ENCODE measurements at places on chromosomes 6 and 20.

- no peak for DNase-seq
These were observed 393.7 kb upstream of the CITED2 start for GRCh38 chr6:139768196-139768595.

GRCh38 chr20:57760698-57761412, 51.0 kb upstream of the PMEPA1 start:
- DNase-seq: no peak

DNA sequence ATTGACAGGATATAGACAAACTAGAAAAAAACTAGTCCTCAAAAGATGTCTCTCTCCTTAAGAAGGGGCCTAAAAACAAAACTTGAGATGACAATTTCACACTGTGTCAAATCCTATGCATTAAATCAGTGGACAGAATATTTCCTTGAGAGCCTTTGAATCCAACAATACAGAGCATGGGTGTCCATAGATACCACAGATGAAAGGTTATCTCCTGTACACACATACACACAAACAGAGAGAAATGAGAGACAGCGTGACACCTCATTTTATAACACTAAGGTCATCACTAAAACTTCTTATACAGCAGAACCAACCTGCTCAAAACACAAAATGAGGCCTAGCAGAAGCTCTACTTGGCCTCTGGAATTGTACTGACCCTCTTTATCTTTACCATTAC, 55.5 kb downstream of the MAP7 start:
- DNase-seq: no peak

GRCh38 chr20:54195483-54196472, 12.1 kb upstream of the PFDN4 start:
- DNase-seq: no peak

- no peak for DNase-seq
These were observed 5.4 kb downstream of the ZFP57 start for GRCh38 chr6:29675561-29675960.

DNA sequence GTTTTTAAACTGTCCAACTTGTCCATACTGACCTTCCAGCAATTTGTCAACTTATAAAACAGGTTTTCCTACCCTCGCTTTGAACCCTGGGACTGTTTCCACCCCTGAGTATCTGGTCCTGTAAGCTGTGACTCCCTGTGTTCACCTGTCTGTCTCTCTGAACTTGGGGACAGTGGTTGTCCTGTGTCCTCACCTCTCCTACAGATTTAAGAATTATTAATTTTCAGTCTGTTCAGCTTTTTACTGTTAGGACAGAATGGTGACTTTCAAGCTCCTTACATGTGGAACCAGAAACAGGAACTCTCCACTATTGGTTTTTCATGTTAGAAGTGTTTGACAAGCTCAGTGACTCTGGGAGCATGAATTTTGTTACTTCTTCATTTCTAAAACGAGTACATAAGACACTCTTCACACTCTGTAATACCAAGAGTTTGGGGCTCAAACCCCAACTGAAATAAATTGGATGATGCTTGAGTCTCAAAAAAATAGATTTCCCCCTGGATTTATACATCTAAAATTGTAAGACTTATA, 713.9 kb downstream of the COL12A1 start:
- DNase-seq: no peak

DNA sequence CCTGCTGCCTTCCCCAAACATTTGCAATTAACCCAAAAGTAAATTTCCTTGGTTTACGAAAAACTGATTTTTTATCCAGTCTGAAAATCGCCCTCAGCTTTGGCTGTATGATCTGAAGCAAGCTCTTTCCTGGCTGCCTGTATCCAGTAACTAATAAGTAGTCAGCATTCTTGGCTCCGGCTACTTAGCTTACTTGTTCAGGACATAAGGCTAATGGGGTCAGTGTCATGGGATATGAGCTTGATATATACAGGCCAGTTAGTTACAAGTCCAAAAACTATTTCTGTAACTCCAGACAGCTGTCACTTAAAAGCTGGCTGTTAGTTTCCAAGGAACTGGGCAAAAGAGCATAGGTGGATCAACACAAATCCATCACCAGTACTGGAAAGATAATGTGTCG, 56.2 kb downstream of the KHDC1L start:
- DNase-seq: no peak

- DNase-seq: no peak
These were observed 825.3 kb upstream of the GJE1 start for GRCh38 chr6:141307309-141307998.

DNA sequence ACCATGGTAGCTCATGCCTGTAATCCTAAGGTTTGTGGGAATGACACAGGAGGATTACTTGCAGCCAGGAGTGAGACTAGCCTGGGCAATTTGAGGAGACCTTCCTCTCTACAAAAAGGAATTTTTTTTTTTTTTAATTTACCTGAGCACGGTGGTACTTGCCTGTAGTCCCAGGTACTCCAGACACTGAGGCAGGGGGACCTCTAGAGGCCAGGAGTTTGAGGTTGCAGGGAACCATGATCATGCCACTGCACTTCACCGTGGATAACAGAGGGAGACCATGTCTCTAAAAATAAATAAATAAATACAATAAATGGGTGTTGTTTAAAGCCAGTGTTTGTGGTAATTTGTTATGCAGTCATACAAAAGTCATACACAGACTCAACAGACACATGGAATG, 2.4 kb upstream of the HLA-F start:
- DNase-seq: no peak

DNA sequence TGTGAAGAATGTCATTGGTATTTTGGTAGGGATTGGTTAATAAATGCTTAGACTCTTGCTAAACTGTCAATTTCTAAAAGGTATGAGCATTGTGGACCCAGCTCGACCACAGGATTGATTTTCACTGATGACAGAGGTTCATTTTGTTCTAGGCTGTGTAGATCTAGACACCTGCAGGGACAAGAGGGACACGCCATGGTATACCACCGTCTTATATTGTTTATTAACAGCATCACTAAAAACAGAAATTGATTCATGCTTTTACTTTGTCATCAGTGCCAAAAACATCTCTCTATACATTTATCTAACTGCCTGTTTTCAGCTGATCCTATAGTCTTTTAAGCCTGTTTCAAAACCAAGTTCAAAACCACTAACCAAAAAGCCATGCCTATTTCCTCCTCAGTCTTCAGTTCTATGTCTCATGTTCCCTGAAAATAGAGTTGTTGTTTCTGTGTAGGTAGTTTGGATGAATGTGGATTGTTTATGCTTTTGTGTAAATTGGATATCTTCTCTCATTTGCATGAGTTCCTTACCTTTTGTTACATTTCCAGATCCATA, 109.8 kb downstream of the JAG1 start:
- DNase-seq: no peak

DNA sequence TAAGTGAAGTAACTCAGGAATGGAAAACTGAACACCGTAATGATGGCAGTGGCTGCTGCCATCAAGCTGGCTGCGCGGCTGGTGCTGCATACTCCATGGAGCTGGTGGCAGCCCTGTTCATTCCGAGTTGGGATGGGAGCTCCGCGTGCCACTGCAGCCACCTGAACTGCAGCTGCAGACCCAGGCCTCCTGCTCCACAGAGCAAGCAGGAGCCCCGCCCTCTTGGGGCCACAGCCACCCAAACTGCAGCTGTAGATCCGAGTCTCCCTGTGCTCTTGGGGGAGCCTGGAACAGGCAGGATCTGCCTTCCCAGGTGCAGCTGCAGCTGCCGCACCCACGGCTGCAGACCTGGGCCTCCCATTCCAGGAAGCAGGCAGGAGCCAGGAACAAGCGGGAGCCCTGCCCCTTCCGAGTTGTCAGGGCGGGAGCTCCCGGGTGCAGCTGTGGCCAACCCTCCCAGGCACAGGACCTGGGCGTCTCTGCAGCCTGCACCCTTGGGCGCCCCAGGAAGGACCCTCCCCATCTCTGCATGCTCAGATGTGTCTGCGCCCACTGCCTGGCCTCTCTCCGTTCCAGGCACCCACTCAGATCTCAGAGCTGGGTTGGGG, 120.2 kb downstream of the GMPR start:
- DNase-seq: no peak

GRCh38 chr6:152130441-152130840, 323.0 kb downstream of the ESR1 start:
- DNase-seq: no peak

DNA sequence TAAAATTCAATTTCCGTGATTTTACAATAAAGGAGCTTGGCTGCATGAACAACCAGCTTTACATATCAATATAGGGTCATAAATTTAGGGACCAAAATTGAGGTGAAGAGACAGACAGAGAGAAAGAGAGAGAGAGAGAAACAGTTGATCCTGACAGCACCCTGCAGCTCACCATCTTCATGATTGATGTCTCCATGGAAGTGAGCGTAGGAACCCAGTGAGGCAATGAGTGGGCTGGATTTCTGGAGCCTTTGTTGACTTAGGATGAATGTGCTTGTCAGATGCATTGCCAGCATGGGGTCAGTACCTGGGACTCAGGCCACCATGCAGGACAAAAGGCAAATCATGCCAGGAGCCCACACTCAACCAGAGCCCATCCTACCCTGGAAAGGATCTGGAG, 165.1 kb upstream of the SYNDIG1 start:
- DNase-seq: no peak

- DNase-seq: no peak
These were observed 56.8 kb downstream of the EYA2 start for GRCh38 chr20:46951405-46951804.

- DNase-seq: no peak
These were observed 546.5 kb downstream of the PRKN start for GRCh38 chr6:162181111-162181510.

- DNase-seq: no peak
These were observed 11.2 kb downstream of the MUCL3 start for GRCh38 chr6:30951907-30952469.

GRCh38 chr6:113587078-113587699, 270.0 kb upstream of the MARCKS start:
- DNase-seq: no peak

DNA sequence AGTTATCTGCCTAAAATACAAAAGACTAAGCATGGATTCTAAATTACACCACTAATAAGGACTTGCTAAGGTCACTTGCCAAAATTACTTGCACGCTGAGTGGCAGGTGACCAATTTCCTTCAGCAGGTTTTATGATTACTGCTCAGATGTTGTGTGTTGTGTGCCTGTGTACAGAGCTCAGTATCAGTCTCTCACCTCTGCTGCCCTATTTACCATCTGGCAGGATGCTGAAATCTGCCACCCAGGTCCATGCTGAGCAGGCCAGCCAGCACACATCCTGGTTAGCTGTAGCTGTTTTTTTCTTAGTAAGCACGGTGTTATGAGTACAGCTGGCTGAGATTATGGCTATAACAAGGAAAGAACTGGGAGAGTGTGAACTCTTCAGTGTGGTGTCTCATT, 34.0 kb downstream of the ELOVL4 start:
- DNase-seq: no peak

GRCh38 chr6:116406678-116407345, 36.1 kb downstream of the DSE start:
- no peak for DNase-seq

- no peak for DNase-seq
These were observed 238.0 kb downstream of the KHDC1L start for GRCh38 chr6:72987301-72987700.

DNA sequence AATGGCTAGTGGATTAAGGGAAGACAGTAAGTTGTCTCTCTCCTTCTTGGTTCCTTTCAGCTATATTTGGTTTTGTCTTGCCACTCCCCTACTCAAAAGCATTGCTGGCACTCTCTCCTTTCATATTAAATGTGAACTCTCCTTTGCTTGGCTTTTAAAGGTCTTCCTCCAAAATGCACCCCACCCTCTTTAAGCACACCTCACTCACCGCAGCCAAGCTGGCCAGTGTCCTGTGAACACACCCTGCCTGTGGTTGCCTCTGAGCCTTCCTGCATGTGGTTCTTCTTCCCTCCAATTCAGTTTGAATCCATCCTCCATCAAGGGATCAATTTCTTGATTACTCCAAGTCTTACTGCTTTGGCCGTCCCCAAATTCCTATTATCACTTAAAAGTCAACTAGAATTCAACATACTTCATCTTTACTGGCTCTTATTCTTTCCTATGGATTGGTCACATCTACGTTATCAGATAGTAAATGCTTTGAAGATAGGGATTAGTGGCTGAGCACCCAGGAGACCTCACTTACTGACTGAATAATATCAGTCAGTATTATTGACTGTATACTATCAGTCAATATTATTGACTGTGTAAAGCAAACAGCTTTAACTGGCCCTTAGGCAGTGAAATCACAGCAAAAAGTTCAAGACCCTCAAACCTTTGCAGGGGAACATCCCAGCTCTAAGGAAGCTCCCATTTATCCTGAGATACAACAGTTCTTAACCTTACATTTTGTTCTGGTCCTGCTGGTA, 41.6 kb upstream of the SPDEF start:
- no peak for DNase-seq

GRCh38 chr6:169881398-169881797, 130.0 kb downstream of the ERMARD start:
- no peak for DNase-seq

DNA sequence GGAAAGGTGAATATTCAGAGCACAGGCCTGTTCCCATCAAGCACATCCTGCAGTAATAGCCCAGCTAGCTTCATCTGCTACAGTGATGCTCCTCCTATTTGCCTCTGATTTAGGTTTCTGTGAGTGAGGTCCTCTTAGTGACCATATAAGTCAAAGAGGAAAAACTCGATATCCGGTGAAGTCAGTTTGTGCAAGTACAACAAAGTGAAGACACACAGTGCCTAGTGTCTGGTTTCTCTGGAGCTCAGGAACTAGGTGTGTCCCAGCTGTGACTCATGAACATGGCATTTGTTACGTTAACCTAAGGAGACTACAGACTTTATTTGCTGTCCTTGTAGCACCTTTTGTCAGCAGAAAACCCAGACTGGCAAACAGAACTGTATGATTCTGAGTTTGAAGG, 33.9 kb downstream of the EDN1 start:
- no peak for DNase-seq

DNA sequence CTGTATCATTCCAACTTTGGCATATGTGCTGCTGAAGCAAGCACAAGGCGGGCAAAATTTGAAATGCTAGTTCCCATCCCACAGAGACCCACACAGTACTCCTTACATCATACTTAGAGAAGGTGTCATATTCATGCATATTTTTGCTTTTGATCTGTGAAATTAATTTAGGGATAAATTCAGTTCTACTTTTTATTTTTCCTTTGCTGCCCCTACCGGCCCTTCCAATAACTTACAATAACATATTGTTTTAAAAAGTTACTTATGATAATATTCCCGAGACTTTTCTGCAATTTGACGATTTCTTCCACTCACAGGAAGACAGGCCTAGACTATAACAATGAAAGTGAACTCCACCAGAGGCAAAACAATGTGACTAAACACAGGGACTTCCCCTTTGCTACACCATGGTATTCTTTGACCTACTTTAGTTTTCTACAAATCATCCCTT, 35.0 kb downstream of the SESN1 start:
- DNase-seq: no peak
